Coronary artery (tissue), 2 donors: ENCODE measurements at places on chromosomes 2 and 18.

GRCh38 chr2:66405473-66405872 lies 29.5 kb upstream of the MEIS1 start:
- DNase-seq, result no peak

DNA sequence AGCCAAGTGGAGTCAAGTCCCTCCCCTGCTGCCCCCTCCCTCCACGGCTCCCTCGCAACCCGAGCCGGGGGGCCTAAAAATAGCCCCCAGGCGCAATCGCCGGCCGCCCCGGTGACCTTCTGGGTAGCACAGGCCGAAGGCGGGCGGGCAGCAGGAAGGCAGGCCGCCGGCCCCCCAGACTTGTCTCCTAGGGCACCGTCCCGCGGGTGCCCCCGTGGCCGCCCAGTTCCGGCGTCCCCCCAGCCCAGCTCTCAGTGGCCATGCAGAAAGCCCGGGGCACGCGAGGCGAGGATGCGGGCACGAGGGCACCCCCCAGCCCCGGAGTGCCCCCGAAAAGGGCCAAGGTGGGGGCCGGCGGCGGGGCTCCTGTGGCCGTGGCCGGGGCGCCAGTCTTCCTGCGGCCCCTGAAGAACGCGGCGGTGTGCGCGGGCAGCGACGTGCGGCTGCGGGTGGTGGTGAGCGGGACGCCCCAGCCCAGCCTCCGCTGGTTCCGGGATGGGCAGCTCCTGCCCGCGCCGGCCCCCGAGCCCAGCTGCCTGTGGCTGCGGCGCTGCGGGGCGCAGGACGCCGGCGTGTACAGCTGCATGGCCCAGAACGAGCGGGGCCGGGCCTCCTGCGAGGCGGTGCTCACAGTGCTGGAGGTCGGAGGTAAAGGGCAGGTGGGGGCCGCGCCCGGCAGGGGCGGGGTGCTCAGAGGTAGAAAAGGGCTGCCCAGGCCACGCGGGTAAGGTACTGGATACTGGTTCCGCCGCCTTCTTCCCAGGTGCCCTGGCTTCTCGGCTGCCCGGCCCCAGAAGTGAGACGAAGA lies at the start of gene SPEG:
Gene SPEG, plus strand, starts transcription at position 126 of the 808 bp plus-strand sequence. Its CDS starts 135 bp downstream, at position 261.
- peak; percentile 74 for DNase-seq

GRCh38 chr18:24725644-24726415 lies 265.4 kb downstream of the HRH4 start:
- no peak for DNase-seq

DNA sequence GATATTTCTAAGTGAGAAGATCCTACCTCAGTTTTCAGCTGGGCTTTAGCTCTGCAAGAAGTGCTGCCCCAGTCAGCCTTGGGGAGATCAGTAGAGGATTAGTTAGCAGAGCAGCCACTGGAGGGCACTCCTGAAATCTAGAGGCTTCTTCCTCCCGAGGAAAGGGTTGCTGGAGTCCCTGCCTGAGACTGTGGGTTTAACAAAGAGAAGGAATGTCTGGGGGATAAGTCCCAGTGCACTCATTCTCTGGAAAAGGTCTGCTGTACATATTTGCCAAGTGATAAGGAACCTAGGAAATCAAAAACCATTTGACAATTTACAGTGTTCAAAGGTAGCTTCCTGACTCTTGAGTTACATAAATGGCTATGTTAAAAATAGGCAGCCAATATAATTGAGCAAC lies 207.2 kb downstream of the SLC8A1 start:
- no peak for DNase-seq

- no peak for DNase-seq
These were observed 251.5 kb downstream of the ZNF521 start for GRCh38 chr18:25100418-25100817.

DNA sequence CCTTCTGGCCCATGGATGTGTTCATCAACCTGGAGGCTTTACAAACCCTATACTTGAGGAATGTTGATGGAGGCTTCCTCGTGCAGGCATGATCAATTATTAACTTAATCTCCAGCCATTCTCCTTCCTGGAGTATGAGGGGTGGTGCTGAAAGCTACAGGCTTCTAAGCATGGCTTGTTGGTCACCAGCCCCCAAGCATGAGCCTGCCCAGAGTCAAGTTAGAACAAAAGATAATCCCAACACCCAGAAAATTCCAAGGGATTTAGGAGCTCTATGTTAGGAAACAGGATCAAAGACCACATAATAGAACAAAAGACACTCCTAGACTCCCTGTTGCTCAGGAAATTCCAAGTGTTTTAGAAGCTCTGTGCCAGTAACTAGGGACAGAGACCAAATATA lies 63.1 kb downstream of the FAM171B start:
- DNase-seq, result no peak

GRCh38 chr2:239194731-239195317 lies 206.0 kb downstream of the HDAC4 start:
- DNase-seq, result peak; percentile 57

DNA sequence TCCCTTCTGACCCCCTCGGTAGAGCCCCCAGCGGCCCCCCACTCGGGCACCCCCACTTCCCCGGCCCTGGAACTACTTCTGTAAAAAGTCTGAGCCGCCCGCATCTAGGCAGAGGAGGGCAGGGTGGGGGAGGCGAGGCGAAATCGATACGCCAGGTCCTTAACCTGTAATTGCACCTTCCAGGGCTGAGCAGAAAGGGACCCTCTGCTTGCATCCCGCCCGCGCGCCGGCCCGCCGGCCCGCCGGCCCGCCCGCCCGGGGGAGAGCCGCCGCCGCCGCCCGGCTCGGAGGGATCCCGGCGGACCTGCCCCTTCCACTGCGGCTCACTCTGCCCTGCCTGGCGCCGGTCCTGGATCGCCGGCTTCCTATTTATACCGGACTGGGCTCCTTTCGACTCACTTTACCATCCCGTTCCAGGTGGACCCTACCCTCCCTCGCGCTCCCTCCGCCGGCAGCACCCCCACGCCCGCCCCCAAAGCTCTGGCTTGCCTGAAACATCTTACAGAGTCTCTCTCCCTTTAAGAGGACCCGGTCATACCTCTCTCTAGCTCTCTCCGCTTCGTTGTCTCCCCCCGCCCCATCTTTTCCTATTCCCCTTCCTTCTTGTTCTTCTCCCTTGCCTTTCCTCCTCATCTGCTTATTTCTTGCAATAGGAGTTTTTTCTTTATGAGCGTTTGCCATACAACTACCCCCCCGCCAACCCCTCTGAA lies 797 bp downstream of the KLHL14 start:
- DNase-seq, result no peak

DNA sequence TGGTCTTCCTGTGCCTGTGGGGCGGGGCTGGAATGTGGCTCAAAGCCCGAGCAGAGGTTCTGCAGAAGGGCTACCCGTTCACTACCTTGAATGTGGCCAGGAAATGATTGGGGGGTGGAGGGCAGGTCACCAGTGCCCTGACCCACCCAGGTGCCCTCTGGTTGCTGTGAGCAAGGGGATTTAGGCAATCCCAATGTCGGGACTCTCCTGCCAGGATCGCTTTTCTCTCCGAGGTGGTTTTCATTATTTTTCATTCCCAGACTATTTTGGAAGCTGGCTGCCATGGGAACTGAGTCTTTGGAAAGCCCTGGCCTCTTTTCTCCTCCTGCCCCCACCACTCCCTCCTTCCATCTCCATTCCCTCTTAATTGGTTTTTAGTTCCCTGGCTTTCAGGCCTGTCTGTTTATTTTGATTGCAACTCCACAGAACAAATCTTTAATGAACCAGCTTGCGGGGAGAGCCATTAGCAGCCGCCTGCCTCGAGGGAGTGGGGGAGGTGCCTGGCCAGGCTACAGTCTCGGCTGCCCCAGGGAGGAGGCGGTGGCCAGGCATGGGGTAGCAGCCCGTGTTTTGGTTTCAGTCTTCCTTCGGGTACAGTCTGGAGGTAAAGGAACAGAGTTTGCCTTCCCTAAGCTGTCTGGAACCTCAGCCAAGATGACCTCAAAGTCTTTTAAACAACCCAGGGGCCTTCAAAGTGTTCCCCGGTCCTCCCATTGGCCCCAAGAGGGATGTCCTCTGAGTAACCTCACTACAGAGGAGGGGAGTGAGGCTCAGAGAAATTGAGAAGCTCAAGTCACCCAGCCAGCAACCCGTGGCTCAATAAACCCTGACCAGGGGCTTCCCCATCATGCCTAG lies 114.4 kb upstream of the HAAO start:
- DNase-seq, result peak; percentile 87

- no peak for DNase-seq
These were observed 6.4 kb downstream of the ITGA4 start for GRCh38 chr2:181463588-181463987.

- peak; percentile 22 for DNase-seq
These were observed 133.1 kb downstream of the EIPR1 start for GRCh38 chr2:3244486-3244885.

DNA sequence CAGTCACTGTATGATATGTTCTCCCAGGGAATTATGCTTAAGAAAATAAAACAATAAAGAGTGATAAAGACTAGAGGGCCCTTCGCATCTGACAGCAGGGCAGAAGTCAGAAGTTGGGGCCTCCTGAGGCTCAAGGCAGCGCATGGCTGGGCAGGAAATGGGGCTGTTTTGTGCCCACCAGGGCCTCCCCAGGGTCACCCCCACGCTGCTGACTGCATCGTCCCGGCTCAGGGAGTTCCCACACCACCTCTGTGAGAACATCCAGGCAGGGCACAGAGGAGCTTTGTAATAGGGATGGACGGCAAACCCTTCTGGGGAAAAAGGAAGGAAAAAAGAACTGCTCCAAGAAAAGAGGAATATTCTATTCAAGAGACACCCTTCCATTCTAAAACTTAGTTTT lies 41.2 kb downstream of the PAX3 start:
- DNase-seq, result no peak

DNA sequence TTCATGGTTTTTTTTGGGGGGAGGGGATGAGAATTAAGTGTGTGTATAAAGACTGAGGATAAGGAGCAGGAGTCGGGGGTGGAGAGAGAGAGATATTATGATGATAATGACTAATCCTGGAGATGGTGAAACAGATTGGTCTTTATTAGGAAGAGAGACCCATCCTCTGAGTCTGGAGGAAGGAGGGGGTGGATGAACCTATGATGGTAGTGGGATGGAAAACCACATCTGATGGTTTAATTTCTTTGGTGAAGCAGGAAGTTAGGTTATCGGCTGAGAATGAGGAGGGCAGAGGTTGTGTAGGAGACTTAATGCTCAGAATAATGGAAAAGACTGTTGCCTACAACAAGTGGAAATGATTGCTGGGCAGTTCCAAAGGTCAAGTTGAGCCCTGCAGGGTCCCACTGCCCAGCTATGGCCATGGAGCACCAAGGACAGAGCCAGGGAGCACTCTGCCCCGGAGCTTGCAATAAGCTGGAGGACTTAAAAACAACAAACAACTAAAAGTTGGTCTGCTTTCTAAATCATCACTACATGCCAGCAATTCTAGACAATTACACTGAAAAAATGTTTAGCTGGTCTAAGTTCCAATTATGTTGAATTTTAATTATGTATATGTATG lies 7.9 kb downstream of the SLC16A14 start:
- DNase-seq, result no peak

DNA sequence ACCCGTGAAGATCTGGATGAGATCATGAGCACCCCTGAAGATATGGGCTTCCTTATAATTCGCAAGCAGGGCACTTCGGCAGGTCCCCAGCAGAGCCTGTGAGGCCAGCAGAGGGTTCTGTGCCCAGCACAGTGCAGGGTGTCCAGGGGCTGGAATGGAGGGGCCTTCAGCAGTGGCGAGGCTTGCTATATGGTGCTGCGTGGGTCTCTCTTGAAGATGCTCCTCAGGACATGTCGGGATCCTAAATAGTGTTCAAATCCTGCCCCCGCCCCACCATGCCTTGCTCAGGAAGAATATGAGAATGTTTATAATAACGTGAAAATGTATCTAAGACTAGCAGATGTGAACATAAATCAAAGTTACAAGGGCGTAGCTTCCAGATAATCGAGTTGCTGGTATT lies 60.3 kb upstream of the RBM44 start:
- no peak for DNase-seq
